Cardiac muscle cell (in vitro differentiated cells and primary cell): ENCODE measurements at places on chromosomes 3 and 15. TPM values are rescaled to one million over a fixed set of nuclear protein-coding genes. Genes with fewer than 3 reads are reported as not detected.
A peak's percentile ranks its signal among the peaks of the same experiment; 100 is the strongest.

DNA sequence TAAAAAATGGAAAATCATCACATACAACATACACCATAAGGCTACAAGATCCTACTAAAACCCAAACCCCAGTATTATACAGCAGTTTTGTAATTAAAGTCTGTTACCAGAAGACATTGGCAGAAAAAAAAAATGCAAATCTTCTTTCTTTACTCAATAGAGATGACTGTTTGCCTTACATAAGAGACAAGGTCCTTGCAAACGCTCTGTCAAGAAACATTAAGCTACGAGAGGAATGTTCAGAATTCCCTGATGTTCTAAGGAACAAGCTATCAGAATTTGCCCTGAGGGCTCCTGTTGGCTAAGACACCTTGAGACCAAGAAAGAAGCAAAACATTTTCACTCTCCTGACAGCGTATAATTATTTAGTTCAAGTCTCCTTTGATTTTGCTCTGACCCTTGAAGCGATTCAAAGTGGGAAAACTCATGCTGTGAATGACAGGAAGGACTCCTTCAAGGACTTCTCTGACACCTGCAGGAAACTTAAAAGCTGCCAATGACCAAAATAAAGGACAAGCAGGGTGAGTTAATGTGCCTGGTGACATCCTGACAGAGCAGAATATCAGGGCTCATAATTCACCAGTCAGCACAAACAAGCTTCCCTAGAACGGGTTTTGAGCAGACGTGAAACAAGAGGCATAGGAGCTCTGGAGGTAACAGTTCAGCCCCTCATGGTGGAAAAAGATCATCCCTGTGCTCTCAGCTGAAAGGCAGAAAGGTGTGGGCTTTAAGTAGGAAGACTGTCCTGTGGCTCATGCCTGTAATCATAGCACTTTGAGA lies 2.5 kb downstream of the SCAMP2 start:
- H3K36me3 ChIP-seq: no peaks in the 10 kb centered on the region
- no peaks in the 10 kb centered on the region for H3K27me3 ChIP-seq
- peaks cover 32% of the 10 kb centered on the region for H3K4me1 ChIP-seq

- H3K4me1 ChIP-seq: no peaks in the 10 kb centered on the region
- H3K36me3 ChIP-seq: peaks cover 11% of the 10 kb centered on the region
- DNase-seq: no peak
- no peaks in the 10 kb centered on the region for H3K27me3 ChIP-seq
Observed at GRCh38 chr3:125271127-125271526, 58.6 kb upstream of the SLC12A8 start.

CSPG5 gene
- 2.0 and 2.9 TPM in 2 replicates for polyA plus RNA-seq

GRCh38 chr3:128112357-128112968 lies 11.1 kb downstream of the RUVBL1 start:
- no peak overlapping the region for H3K4me3 ChIP-seq
- no peak overlapping the region for H3K27ac ChIP-seq
- H3K4me1 ChIP-seq: peaks cover 12% of the 10 kb centered on the region
- no peaks in the 10 kb centered on the region for H3K27me3 ChIP-seq
- peaks cover 5% of the 10 kb centered on the region for H3K36me3 ChIP-seq

CCR3 gene
- polyA plus RNA-seq: not detected in 2 replicates

DUOXA2 gene
- polyA plus RNA-seq: not detected in 2 replicates

- no peaks in the 10 kb centered on the region for H3K36me3 ChIP-seq
- H3K27me3 ChIP-seq: no peaks in the 10 kb centered on the region
- no peak overlapping the region for H3K4me3 ChIP-seq
- H3K27ac ChIP-seq: peak overlapping the region; percentile 80
Observed at GRCh38 chr3:71119171-71119570, 464.4 kb downstream of the FOXP1 start.

DNA sequence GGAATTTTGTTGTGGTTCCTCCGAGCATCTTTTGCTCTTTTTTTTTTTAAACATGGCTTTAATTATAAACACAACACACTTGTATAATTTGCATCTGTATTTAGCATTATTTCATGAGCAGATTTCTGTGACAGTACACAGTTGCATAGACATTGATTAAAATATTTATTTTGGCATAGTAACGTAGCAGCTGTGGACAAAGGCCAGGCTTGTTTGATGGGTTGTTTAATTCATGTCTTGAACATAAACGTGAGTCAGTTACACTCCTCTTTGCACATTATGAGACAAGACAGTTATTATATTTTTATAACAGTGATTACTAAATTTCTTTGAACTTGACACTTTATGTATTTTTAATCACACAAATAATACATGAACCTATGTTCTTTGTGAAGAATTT lies 182.5 kb downstream of the CACNA2D3 start:
- no peaks in the 10 kb centered on the region for H3K27me3 ChIP-seq
- no peaks in the 10 kb centered on the region for H3K4me1 ChIP-seq
- H3K27ac ChIP-seq: no peak overlapping the region
- H3K4me3 ChIP-seq: no peak overlapping the region
- no peaks in the 10 kb centered on the region for H3K36me3 ChIP-seq

- no peaks in the 10 kb centered on the region for H3K27me3 ChIP-seq
- no peak overlapping the region for H3K27ac ChIP-seq
- no peak for DNase-seq
- no peak overlapping the region for H3K4me3 ChIP-seq
Observed at GRCh38 chr3:10198761-10199649, 34.3 kb downstream of the IRAK2 start.

DNA sequence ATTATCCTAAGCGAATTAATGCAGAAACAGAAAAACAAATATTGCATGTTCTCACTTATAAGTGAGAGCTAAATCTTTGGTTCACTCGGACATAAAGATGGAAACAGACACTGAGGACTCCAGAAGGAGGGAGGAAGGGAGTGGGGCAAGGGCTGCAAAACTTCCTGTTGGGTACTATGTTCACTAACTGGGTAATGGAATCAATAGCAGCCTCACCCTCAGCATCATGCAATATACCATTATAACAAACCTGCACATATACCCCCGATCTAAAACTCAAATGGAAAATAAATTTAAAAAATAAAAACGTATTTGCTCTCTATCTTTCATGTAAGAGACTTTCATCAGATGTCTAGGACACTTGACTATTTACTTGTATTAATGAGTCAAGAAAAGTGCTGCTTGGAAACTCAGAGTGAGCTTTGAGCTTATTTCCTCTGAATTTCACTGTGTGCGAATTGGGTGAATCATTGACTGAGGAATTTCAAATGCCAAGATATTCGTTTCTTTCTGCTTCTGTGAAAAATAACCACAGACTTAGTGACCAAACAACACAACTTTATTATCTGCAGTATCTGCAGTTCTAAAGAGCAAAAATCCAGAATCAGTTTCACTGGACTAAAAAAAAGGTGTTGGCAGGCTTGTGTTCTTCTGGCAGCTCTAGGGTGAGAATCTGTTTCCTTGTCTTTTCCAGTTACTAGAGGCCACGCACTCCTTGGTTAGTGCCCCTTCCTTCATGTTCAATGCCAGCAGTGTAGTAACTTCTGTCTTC lies 18.4 kb downstream of the TM4SF18 start:
- H3K4me3 ChIP-seq: no peak overlapping the region
- no peaks in the 10 kb centered on the region for H3K27me3 ChIP-seq
- H3K4me1 ChIP-seq: peaks cover 6% of the 10 kb centered on the region

GRCh38 chr3:72176537-72177041 lies 391.6 kb upstream of the PROK2 start:
- DNase-seq: no peak
- no peak overlapping the region for H3K27ac ChIP-seq
- no peak overlapping the region for H3K4me3 ChIP-seq
- peaks cover 3% of the 10 kb centered on the region for H3K27me3 ChIP-seq
- no peaks in the 10 kb centered on the region for H3K4me1 ChIP-seq

GRCh38 chr3:124174910-124175874 lies 183.3 kb upstream of the ROPN1 start:
- DNase-seq: no peak
- no peaks in the 10 kb centered on the region for H3K27me3 ChIP-seq
- no peaks in the 10 kb centered on the region for H3K36me3 ChIP-seq
- no peak overlapping the region for H3K27ac ChIP-seq
- H3K4me1 ChIP-seq: no peaks in the 10 kb centered on the region

DLG1 gene
- 42.8 and 50.8 TPM in 2 replicates for polyA plus RNA-seq

- H3K36me3 ChIP-seq: no peaks in the 10 kb centered on the region
- no peaks in the 10 kb centered on the region for H3K27me3 ChIP-seq
- no peak overlapping the region for H3K4me3 ChIP-seq
- no peaks in the 10 kb centered on the region for H3K4me1 ChIP-seq
- H3K27ac ChIP-seq: no peak overlapping the region
Observed at GRCh38 chr15:32956711-32957110, 237.8 kb downstream of the FMN1 start.

- no peaks in the 10 kb centered on the region for H3K4me1 ChIP-seq
- no peaks in the 10 kb centered on the region for H3K27me3 ChIP-seq
- no peak overlapping the region for H3K4me3 ChIP-seq
- H3K36me3 ChIP-seq: no peaks in the 10 kb centered on the region
Observed at GRCh38 chr15:61798631-61799030, 261.6 kb downstream of the VPS13C start.

DNA sequence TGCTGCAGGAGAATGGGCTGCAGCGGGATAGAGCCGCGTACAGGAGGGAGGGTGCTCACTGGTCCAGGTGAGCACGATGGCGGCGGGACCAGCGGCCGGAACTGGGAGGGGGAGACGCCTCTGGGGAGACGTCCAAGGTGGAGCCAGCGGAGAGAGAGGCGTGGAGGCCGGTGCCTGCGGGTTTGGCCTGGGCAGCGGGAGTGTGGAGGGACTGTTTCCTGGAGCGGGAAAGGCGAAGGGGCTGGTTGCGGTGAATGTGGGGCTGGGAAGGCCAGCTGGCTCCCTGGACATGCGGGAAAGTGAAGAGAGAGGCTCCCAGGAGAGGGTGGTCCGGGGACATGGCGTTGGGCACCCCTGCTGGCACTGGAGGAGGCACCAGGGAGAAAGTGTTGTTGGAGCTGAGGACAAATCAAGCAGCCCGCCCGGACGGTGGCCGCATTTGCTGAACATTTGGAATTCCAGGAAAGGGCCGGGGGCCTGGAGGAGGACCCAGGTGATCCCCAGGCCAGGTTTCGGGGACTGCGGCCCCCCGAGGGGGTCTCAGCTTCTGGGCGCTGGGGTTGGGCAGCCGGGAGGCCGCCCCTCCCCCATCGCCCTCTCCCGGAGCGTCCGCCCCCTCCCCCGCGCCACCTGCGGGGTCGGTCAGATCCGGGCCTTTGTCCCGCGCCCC lies 34.3 kb downstream of the DNAJB8 start:
- peak overlapping the region; percentile 43 for H3K4me3 ChIP-seq
- peaks cover 3% of the 10 kb centered on the region for H3K4me1 ChIP-seq
- no peaks in the 10 kb centered on the region for H3K36me3 ChIP-seq
- DNase-seq: no peak
- H3K27me3 ChIP-seq: peaks cover 61% of the 10 kb centered on the region

KIF9 gene
- 9.8 and 13.2 TPM in 2 replicates for polyA plus RNA-seq
